ENCODE measurements at places on chromosomes 5 and 9. TPM values are rescaled to one million over a fixed set of nuclear protein-coding genes. Genes with fewer than 3 reads are reported as not detected.

Gene CFAP90
- total RNA-seq, result not detected

Gene TTC23L
- not detected for total RNA-seq

Gene OTULINL
- 0.88 TPM for total RNA-seq

Gene MRPL41
- total RNA-seq, result 36.9 TPM

Gene ZNF366
- 1.1 TPM for total RNA-seq

Gene CDO1
- total RNA-seq, result 0.20 TPM

Gene DAB2
- 3.6 TPM for total RNA-seq

Gene GPR151
- not detected for total RNA-seq

Gene F2RL1
- 12.0 TPM for total RNA-seq

Gene CCNI2
- not detected for total RNA-seq

Gene PCDHB9
- 0.48 TPM for total RNA-seq

Gene CCIN
- not detected for total RNA-seq

Gene CDC20B
- not detected for total RNA-seq

Gene NCS1
- total RNA-seq, result 19.7 TPM

Gene SNX30
- 8.5 TPM for total RNA-seq

Gene PCDHA4
- total RNA-seq, result 0.20 TPM

Gene PDCD1LG2
- 0.32 TPM for total RNA-seq

Gene ERBIN
- 41.6 TPM for total RNA-seq

Gene SLC6A19
- not detected for total RNA-seq

Gene GABRG2
- total RNA-seq, result not detected

Gene ANKRD34B
- total RNA-seq, result not detected

Gene INPP5E
- 5.7 TPM for total RNA-seq

Gene OLFM1
- 4.9 TPM for total RNA-seq

Gene IFNA2
- not detected for total RNA-seq

Gene DNLZ
- 12.1 TPM for total RNA-seq

Gene C7
- total RNA-seq, result 8.4 TPM

Gene LIX1
- not detected for total RNA-seq

Gene CLPTM1L
- 39.5 TPM for total RNA-seq

Gene ADAMTS16
- not detected for total RNA-seq

Gene ZFP62
- 12.9 TPM for total RNA-seq
